ENCODE measurements at places on chromosomes 2 and 18.

- peak; percentile 74 for DNase-seq
These were observed 151.6 kb downstream of the CAPN13 start for GRCh38 chr2:30655660-30656059.

GRCh38 chr2:35504419-35504818 is 851.2 kb upstream of the CRIM1 start:
- DNase-seq, result no peak

DNA sequence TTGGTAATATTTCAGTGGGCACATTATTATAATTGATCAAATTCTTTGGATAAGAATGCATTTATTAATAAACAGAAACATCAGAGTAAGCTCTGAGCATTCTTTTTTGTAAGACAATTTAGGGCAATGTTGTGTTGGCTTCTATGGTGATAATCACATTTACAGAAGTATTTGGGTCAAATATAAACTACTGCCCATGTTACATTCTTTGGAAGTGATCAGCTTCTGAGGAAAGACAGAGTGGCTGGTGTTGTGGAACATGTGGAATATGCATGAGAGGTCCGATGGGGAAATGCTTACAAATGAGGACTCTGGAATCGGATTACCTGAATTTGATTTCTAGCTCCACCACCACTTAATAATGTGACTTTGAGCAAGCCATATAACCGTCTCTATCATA is 19.4 kb downstream of the SERPINB13 start:
- DNase-seq, result no peak

- no peak for DNase-seq
These were observed 34.8 kb upstream of the ASB18 start for GRCh38 chr2:236298924-236299475.

DNA sequence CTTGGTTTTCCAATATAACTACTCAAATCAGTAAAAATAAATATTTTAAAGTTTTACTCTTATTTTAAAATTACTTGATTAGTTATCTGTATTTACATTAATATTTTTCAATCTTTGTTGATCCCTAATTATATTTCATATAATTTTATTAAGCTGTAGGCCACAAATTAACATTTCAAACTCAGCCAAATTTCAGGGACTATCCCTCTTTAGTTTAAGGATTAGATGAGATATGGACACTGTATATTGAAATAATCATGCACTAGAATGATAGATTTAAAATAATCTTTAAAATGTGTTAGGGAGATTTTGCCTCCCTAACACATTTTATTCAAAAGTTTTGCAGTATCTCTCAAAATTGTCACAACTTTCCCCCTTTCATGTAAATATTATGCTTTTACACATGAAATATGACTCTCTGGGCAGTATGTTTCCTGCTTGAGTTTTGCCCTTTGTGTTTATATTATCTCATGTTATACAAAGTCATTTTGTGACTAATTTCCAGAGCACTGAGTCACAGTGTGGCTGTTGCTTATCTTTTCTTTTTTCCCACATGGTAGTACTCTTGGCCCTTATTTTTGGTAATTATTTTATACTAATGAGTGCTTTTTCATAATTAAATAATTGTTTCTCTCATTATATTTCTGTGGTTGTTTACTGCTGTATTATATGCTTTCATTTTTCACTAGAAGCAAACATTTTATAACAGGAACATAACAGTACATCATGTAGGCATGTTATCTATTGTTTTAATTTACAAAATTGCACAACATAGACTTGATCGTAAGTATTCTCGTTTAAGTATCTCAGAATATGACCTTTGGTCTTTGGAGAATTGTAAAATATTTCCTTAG is 1.2 kb downstream of the TFPI start:
- peak; percentile 78 for DNase-seq

DNA sequence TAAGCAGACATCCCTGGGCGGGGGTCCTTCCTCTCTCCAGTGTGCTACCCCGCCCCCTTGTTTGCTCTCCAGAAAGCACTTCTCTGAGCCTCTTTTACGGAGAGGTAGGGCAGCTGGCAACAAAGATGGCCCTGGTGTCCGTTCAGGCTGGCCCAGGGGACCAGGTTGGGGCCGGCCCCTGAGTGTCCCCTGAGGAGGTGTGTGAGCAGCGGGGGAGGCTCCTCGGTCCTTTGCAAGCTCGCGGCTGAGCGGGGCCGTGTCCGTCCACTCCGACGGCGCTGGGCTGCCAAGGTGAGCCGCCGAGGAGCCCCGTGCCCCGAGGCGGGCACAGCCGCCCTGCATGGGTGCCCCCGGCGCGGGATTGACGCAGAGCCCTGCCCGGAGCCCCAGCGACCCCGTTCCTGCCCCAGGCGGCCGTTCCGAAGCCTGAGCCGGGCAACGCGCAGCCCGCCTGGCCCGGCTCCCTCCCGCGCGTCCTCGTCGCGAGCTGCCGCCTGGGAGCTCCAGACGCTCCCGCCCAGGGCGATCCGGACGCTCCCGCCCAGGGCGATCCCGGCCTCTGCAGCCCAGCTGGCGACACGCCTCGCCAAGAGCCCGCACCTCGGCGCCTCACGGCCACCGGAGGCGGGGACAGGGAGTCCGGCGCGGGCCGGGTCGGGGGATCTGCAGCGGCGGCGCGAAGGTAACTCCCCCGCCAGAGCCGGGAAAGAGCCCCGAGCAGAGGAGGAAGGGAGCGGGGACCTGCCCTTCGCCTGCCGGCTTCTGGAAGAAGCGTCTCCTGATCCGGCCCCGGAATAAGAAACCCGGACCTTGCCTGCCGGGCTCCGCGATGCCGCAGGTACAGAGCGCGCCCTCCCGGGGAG is at the start of gene PROKR1:
Gene PROKR1, plus strand, starts transcription at position 569 of the 863 bp plus-strand sequence. CDS start 2,243 bp downstream, outside the sequence.
- DNase-seq, result no peak

DNA sequence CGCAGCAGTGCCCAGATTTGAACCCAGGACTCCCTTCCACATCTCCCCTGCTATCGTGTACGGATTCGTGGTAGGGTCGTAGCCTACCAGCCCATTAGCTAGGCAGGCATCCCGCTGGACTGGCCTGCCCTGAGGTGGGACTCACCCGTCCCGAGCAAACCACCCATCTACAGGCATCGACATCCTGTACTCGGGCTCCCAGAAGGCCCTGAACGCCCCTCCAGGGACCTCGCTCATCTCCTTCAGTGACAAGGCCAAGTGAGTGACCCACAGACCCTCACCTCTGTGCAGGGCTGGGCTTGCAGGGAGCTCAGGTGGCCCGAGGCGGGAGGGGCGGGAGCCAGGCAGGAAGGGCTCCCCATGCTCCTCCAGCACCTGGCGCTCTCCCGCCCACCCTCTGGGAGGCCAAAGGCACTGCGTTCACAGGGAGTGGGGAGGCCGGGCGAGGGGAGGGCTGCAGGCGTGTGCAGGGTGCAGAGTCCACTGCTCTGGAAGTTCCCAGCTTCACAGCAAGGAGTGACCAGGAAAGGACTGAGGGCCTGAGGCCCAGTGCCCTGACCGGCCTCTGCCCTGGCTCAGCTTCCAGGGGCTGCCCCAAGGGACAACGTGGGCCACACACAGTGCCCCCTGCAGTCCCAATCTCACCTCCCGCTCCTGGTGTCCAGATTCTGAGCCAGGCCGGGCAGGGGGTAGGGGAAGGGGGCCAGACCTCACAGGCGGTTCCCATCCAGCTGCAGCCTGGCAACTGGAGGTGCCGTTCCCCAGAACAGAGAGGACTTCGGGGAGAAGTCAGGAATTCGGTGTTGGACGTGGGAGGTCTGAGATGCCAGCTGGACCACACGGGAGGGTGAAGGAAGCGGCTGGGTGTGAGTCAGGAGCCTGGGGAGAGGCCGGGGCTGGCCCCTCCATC is 5.4 kb downstream of the AGXT start:
- DNase-seq, result no peak

GRCh38 chr2:38489846-38490245 is 112.8 kb upstream of the ATL2 start:
- no peak for DNase-seq

DNA sequence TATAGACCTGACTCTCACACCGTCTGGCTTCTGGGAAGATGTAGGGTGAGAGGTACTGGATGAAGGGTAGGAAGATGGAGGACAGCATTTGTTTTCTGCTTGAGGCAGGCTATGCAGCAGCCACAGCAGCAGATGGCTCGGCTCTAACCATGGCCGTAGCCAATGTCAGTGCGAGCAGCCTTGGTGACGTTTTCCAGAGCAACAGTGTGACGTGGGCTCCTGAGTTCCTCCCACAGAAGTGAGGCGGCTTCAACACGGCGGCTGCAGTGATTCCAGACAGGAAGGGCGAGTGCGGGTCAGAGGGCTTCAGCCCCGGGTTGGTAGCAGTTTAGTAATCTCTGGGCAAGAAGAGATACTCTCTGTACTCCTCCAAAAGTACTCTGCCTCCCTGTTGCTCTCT is 133.0 kb upstream of the MYT1L start:
- DNase-seq, result no peak

DNA sequence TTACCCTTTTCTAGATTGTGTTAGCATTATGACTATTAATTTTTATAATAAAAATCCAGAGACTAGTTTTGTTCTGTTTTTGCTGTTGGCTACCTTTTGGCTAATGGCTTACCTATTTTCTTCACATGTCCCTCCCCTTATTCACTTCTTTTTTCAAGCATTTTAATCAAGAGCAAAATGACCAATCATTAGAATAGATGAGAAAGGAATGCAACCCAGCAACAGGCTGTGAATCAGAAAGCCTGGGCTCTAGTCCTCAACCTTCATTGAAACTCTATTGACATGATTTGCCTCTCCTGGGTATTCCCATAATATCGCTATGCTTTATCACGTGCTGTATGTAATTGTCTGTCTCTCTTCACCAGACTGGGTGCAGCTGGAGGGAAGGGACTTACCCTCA is 370.1 kb downstream of the IRS1 start:
- DNase-seq, result no peak

- no peak for DNase-seq
These were observed 79.2 kb downstream of the SETBP1 start for GRCh38 chr18:44759925-44760342.

GRCh38 chr2:60719331-60719730 is 36.7 kb upstream of the PAPOLG start:
- DNase-seq, result no peak

- peak; percentile 50 for DNase-seq
These were observed 93.9 kb downstream of the MGAT5 start for GRCh38 chr2:134347756-134348155.

DNA sequence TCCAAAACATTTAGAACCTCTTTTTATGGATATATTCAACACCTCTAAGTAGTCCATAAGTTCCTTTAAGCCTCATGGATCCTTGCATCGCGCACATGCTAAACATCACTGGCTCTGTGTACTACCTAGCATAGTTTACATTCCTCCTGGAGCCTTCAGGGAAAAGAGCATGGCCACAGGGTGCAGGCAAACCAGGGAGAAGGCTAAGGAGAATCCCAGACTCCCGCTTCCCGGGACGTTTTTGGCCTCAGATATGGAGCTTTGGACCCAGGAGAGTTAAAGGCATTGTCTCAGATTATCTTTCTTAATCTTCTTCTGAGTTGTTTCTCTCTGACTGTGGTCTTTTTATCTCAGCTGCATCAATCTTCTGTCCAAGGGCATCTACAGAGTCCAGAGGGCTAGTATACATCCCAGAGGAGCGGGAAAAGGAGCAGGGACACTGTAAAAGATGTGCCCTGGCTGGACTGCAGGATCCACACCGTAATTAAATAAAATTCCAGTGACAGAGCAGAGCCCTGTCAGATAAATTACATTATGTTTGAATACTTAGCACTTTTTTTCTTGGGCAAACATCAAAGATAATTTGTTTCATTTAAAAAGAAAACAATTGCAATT is 36.9 kb downstream of the RIT2 start:
- no peak for DNase-seq

GRCh38 chr2:64092502-64092901 is 51.7 kb downstream of the PELI1 start:
- no peak for DNase-seq

- no peak for DNase-seq
These were observed 66.2 kb downstream of the TRAPPC8 start for GRCh38 chr18:31876707-31877106.

- peak; percentile 55 for DNase-seq
These were observed 25.7 kb upstream of the ID2 start for GRCh38 chr2:8656160-8656641.

DNA sequence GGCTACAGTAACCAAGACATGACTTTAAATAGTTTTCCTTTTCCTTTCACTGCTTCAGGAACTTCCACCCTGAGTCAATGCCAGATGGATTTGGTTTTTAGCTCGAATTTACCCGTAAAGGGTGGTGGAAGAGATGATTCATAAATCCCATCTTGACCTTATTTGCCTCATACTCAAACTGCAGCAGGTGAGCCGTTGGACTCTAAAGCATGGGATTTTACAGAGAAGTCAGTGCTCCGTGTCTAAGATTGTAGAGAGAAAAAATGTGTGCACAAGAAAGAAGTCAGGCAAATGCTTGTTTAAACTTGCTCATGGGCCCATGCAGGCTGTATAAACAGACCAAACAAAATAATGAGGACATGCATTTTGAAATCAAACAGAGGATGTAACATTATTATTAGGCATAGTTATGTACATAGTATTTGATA is 369.7 kb upstream of the TRIB2 start:
- peak; percentile 27 for DNase-seq

- DNase-seq, result peak; percentile 77
These were observed 36.9 kb downstream of the TRAK2 start for GRCh38 chr2:201414099-201415023.

DNA sequence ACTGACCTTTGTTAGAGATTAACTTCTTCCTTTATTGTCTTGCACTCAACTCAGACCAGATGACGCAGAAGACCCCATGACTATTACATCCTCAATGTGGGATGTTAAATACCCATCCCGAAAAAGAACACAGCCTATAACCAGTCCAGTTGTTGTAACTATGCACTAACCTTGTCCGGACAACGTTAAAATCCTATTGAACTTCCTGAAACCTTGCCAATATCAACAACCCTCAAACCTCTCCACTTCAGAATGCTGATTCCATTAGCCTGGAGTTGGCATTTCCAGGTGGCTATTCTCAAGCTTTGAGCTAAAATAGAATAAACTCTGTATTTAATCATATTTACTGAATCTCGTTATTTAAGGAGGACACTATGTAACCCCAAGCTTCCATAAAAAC is 13.6 kb downstream of the NMS start:
- DNase-seq, result no peak

- DNase-seq, result no peak
These were observed 112.4 kb downstream of the HS6ST1 start for GRCh38 chr2:128206245-128206644.

- DNase-seq, result no peak
These were observed 267.8 kb upstream of the NXPH2 start for GRCh38 chr2:139048017-139048416.

DNA sequence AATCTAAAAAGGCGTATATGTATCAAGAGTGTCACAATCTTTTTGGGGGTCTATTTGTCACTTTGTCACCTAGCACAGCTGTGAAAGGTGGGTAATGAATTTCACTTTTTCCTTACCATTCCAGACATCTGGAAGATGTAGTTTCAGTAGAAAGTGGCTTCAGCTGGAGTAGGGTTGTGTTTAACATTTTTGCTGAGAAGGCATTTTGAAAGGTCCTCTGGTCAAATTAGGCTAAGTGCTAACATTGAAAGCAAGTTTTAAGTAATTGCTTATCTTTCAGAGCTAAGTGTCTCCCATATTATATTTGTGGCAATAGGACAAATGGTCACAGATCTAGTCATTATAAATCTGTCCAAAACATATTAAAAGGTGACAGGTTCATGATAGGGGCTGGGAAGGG is 542.1 kb upstream of the SPHKAP start:
- DNase-seq, result no peak

All from choroid plexus epithelial cell (primary cell).